ENCODE measurements at places on chromosomes 13 and 19.

GRCh38 chr13:20446900-20447299, 78.8 kb downstream of the CRYL1 start:
- DNase-seq = no peak

DNA sequence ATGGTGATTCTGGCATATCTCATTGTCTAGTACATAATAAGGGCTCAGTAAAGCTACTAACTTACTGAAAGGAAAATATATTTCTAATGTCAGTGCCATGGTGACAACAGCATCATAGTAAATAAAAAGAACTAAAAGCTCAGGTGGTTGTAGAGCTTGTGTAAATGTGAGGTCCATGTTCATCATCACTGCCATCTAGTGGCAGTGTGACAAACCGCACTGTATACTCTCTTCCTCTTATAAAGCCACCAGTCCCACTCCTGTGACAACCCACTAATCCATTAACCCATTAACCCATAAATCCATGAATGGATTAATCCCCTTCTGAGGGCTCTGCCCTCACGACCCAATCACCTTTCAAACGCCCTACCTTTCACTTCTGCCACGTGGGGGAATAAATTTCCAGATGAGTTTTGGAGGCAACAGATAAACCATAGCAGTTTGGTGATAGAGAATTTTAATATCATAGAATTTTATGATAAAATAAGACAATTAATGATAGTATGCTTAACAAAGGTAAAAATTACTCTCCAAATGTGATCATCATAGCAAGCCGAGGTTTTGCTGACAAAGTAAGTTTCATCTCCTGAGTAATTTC, 160.4 kb upstream of the SGCG start:
- peak; percentile 19 for DNase-seq

DNA sequence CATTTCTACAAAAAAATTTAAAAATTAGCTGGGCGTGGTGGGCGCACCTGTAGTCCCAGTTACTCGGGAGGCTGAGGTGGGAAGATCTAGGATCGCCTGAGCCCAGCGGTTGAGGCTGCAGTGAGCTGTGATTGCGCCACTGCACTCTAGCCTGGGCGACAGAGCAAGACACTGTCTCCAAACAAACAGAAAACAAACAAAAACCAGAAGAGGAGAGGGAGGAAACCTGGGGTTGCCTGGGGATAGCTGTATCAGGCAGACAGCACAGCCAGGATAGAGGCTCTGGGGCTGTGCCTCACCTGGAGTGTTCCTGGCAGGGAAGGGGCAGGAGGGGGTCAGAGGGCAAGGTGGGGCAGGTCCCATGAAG, 2.6 kb upstream of the POLR2E start:
- no peak for DNase-seq

GRCh38 chr19:1109697-1110671, 6.2 kb downstream of the GPX4 start:
- DNase-seq = no peak

DNA sequence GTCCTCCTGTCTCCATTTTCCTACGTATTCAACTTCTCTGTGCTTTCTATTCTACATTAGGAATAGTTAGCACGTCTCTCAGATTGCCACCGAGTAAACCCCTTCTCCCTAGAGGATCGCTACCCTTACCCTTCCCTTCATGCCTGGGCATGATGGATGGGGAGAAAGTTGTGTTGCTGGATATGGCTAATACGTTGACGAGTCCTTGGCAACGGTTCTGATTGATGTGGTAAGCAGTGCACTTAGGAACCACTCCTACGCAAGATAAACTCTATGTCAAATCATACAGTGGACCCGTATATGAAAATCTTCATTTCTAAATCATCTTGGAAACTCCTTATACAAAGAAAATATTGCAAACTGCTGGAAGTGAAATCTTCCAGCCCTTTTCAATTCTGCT, 224.5 kb downstream of the EFNB2 start:
- no peak for DNase-seq

DNA sequence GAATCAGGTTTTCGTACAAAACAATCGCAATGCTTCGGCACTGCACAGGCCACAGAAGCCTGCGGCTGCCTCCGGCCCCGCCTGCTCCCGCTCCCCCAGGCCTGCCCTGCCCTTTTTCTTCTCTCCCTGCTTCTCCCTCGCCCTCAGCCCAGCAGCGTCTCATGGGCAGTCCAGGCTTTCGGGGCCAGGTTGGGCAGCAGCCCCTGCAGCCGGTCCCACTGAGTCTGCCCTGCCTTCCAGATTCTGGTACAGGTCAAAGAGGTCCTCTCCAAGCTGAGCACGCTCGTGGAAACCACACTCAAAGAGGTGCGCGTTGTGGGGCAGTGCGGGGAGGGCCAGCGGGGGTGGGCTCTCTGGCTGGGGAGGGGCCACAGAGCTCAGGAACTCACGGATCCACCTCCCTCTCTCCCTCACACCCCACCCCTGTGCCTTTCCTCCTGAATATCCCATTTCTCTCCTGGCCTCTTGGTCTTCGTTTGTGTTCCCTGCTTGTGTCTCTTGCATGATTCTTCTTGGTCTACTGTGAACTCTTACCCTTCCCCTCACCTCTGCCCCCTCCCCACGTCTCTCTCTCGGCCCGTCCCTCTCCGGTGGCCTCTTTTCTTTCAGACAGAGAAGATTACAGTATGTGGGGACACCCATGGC, 30.1 kb downstream of the CCDC8 start:
- no peak for DNase-seq

DNA sequence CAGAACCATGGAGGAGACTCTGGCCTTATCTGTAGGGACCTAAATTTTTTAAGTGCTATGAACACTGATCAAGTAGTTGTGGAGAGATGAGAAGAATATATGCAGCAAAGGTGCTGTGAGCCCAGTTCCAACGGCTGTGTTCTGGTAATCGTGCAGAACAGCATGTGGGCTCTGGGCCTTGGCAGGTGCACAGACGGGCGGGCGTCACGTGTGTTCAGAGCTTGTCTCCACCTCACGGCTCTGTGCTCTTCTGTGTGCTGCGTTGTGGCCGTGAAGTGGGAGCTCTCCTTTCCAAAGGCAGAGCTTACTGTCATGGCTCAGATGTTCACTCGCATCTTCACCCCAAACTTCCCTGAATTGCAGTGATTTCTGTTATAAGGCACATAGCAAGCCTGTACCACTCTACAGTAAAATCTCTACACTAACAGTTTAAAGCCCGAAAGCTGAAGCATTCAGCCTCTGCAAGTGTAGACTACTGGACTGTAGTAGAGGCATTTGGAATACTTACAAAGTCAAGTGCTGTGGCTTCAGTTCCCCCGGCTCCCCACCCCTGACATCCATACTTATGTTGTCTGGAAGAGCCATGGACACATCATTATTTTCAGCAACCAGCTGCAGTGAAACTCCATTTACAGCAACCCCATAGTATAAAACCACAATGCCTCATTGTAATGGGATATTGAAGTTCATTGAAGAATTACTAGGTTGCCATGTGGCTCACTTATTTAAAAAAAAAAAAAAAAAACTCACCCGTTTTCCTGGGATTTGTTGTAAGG, 27.5 kb upstream of the TEX29 start:
- no peak for DNase-seq

GRCh38 chr19:34539396-34539795, 57.8 kb downstream of the WTIP start:
- no peak for DNase-seq

- DNase-seq = no peak
These were observed 296.3 kb downstream of the NALCN start for GRCh38 chr13:101120007-101120406.

DNA sequence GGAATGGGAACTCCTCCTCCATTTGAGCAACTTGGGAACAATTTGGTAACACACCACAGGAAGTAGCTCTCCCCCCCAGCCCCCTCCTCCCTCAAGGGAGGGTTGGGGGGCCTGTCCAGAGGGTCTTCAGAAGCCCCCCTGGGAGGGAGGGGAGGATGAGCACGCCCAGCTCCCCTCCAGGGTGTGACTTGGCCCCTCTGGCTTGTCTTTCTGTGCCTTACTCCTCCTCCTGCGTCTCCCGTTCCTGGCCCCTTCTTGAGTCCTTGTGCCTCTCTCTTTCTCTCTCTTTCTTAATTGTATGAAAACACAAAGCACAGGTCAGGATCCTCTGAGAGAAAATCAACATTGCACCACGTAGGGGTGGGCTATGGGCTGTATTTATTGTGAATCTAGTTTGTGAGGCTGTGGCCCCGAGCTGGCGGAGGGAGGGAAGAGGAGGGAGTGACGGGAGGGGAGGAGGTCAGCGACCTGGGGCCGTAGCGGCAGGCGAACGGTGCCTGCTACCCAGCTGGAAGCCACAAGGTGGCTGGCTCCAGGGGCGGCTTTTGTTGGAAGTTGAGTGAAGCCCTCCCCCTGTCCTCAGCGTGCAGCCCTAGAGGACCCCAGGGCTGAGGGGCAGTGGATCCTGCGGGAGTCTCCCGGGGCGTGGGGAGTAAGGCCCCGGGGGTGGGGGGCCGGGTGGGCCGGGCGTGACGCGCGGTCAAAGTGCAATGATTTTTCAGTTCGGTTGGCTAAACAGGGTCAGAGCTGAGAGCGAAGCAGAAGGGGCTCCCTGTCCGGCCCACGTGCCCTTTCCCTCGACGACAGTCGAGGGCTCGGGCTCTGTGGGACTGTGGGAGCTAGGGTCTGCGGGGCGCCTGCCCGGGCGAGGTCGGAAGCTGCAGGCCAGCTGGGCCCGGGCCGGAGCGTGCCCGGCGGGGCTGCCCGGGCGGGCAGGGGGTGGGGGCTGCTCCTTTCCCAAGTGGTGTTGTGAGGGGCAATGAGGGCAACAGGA, 6.4 kb downstream of the LYL1 start:
- DNase-seq = no peak

DNA sequence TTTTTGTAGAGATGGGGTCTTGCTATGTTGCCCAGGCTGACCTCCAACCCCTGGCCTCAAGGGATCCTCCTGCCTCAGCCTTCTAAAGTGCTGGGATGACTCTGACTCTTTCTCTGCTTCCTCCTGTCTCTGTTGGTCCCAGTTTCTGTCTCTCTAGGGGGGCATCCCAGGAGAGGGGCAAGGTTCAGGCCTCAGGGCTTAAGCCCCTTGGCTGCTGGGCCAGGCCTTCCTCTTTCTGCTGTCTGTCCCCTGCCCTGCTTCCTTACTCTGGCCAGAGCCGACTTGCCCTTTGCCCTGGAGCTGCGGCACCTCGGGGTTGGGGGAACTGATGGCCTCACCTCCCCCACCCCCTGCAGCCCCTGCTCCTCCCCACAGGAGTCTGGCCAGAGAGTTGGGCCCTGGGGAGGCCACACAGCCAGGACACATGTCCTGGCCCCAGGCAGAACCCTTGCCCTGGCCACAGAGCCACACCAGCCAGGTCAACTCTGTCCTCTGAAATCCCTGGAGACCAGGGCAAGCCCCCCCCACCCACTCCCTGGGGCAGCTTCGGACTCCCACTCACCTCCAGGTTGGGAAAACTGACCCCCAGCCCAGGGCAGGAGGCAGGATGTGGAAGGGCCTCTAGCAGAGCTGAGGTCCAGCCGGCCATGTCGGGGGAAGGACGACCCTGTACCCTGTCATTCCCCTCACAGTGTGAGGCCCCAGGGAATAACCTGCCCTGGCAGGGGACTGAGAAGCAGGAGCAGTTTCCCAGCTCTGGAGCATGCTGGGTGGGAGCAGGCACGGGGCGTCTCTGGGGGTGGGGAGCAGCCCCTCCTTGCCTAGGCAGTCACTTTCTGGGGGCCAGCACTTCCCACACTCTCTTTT, 23.7 kb downstream of the CEBPA start:
- DNase-seq = no peak

DNA sequence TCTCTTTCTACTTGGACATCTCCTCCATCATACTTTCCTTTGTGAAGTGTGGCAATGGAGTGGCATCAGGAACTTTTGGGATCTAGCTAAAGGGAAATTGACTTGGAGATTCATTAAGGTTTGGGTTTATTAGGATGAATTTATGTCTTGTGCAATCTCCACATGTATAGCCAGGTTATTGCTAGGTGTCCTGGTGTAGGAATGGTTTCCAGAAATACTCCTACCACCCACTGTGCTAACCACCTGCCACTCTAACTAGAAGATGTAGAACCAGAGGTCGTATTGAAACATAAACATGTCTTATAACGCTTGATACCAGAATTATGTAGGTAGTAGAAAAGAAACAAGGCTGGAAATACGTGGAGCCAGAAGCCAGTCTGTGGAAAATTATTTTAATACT, 38.1 kb upstream of the MED4 start:
- no peak for DNase-seq

GRCh38 chr13:113660066-113660465, 2.1 kb upstream of the ATP4B start:
- no peak for DNase-seq

GRCh38 chr19:4879041-4879440, 11.6 kb upstream of the PLIN3 start:
- no peak for DNase-seq

DNA sequence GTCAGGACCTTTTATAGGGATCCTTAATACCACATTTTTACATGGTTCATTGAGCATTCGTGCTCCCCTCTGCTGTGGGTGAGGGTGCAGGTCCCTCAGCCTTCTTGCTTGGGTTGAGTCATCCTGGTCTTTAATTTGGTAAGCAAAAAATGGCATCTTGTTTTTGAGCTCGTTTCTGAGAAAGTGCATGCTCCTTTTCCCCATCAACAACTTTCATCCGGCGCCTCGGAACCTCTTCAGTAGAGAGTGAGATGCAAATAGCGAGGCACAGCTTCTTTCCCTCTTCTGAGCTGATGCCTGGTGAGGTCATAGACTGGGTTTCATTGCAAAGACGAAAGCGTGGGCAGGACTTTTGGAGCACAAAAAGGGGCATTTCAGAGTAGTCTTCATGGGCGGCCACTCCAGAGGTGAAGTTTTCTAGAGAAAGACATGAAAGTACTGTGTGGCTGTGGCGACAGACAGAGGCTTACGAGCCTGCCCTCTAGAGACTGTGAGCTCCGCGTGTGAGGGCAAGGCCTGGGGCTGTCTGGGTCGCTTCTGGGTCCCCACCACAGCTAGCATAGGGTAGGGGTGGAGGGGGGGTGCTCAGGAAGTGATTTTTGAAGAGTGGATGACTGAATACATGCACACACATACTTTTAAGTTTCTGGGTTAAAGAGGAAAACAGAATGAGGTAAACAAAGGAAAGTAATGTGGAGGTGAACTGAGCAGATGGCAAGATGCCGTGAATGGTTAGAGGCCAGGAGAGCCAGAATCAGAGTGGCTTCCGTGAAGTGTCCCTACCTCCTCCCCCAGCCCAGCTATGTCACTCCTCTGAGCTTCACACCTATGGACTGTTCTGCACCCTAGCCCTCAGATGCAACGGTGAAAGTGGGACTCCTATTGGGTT, 44.3 kb downstream of the BBC3 start:
- peak; percentile 69 for DNase-seq
